ENCODE measurements at places on chromosomes 13 and 19.

- no peak for DNase-seq
These were observed 9.5 kb upstream of the TYK2 start for GRCh38 chr19:10389863-10390262.

DNA sequence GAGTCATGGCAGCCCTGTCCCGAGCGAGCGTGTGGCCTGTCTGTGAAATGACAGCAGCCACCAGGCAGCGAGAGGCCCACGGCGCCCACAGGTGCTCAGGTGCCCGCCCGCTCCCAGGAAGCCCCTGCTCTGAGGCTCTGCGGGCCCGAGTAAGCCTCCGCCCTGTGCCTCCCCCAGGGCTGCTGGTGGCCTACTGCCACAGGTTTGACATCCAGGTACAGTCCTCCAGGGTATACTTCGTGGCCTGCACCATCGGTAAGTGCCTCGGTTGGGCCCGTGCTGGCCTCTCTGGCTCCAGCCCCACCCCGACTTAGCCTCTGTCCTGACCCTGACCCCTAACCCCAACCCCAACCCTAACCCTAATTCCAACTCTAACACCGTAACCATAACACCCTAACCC, 15.0 kb upstream of the TMPRSS9 start:
- no peak for DNase-seq

- DNase-seq, result no peak
These were observed 336.6 kb downstream of the TEX29 start for GRCh38 chr13:111657013-111657412.

DNA sequence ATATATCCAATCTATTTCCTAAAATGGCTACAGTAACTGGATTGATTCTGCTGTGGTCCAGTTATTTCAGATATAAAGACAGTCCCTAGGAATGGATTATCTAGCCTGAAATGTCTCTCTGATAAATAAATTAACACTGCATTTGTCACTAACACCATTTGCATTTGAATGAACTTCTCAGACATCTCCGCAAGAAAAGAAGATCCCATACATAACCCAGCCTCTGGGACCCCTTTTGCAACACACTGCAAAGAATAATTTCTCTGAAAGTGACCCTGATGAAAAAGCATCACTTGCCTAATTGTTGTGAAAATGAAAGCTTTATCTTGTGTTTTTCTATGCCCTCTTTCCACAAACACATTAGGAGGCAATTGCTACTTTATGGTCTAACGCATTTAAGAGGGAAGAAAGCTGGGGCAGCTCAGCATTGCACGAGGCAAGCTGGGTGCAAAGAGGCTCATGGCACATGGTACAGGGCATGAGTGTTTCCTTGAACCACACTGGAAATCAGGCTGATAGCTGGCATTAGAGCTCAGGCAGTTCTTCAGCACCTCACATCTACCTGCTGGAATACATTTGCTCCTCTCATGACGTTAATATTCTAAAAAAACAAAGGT, 379.9 kb downstream of the IRS2 start:
- DNase-seq, result no peak

GRCh38 chr19:4369109-4369887, 25.9 kb downstream of the MPND start:
- DNase-seq, result peak; percentile 91

- DNase-seq, result no peak
These were observed 11.0 kb downstream of the SGTA start for GRCh38 chr19:2771786-2772674.

DNA sequence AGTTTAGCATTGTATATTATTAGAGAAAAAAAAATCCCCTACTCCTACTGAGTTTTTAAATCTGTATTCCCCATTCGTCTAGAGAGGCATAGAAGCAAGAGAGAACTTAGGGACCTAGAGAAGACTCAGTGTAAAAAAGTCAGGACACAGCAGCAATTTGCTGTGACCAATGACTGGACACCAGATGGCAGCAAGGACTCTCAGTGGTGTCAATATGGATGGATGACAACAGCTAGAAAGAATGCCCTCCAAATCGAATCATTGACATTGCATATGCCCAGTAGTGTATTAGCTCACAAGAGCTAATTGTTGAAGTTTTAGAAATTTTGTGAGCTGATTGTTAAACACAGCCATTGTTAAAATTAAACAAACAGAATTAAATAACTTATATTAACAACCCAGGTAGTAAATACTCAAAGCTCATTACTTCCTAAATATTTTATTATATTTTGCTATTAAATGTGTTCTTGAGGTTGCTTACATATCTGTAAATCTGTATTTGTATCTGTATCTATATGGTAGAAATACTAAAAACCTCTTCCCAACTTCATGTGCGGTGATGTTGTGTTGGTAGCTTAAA, 43.9 kb downstream of the SIAH3 start:
- DNase-seq, result peak; percentile 21

DNA sequence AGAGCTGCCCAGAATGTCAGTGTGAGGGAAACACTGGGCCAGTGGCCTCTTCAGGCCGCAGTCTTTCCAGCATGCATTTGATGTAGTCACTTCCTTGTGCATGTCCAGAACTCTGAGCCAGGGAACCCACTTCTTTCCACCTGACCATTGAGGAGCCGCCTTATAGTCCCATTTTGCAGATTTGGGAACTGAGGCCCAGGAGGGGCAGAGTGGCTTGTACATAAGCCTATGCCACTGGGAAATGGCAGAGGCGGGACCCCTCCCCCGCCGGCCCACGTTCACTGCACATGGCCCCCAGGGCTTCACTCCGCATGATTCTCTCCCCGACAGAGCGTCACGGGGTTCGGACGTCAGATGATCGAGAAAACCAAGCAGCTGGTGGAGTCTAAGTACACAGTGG, 5.6 kb upstream of the SPIB start:
- DNase-seq, result no peak

- no peak for DNase-seq
These were observed 41.8 kb downstream of the IRS2 start for GRCh38 chr13:109744512-109745051.

- no peak for DNase-seq
These were observed 511.9 kb upstream of the KLF12 start for GRCh38 chr13:74646091-74646490.

DNA sequence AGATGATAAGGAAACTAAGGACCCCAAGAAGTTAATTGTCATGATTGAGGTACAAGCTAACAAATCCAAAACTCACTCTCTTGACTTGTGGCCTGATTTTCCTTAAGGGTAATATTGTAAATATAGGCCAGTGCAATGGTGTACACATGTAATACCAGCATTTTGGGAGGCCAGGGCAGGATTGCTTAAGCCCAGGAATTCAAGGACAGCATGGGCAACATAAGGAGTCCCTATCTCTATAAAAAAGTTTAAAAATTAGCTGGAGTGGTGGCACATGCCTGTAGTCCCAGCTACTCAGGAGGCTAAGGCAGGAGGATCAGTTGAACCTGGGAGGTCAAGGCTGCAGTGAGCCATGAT, 28.7 kb upstream of the GARRE1 start:
- DNase-seq, result no peak

DNA sequence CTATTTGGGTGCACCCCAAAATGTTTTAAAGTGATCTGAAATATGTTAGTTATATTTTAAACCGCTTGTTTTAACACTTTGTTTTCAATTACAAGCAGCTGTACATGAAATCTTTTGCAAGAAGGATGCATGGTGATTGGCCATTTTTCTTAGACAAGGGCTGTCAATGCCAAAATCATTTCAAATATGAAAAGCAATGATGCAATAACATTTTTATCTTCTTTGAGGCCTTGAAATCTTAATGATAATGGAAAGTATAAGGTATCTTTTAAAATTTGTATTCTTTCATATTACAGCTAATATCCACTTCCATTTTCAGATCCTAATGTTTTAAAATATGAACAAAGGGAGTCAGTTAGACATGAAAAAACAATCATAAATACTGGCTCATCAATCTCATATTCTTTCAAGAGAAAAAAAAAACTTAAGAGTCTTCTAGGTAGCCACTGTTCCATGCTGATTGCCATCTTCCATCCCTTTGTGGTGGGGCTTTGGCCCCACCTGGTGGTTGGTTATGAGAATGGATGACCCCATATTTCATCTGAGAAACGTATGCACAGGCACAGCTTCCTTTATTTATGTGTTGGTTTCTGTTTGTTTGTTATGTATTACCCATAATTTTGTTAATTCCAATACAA, 330.3 kb upstream of the MIR17HG start:
- DNase-seq, result peak; percentile 44

GRCh38 chr19:6150289-6150688, 14.8 kb downstream of the ACSBG2 start:
- no peak for DNase-seq

GRCh38 chr13:32682740-32683139, 96.5 kb downstream of the PDS5B start:
- DNase-seq, result no peak
